Activated T-cell treated with anti-CD3 and anti-CD28 coated beads for 1 hour (primary cell): ENCODE measurements at places on chromosomes 1 and 21.
A peak's percentile ranks its signal among the peaks of the same experiment; 100 is the strongest.

GRCh38 chr1:47469910-47470309, 32.1 kb downstream of the FOXD2 start:
- DNase-seq, result no peak

GRCh38 chr21:24895885-24896734, 711.2 kb downstream of the MRPL39 start:
- DNase-seq, result no peak

- no peak for DNase-seq
These were observed 9.8 kb downstream of the RSBN1 start for GRCh38 chr1:113802367-113803007.

- DNase-seq, result no peak
These were observed 1.8 kb downstream of the RER1 start for GRCh38 chr1:2393471-2393877.

DNA sequence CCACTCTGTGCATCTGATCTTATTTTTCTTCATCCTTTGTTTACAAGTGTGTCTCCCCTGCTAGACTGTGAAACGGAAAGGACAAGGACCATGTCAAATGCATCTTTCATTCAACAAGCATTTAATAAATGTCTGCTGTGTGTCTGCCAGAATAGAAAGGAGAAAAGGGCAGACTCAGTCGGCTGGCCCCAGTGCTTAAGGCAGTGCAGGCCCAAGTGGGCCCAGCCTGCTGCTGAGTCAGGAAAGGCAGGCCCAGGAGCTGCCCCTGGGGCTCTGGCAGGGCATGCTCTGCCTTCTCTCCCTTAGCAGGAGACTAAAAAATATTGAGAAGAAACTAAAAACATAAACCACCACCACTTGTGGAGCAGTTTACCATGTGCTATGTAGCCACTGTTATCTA, 38.1 kb downstream of the PLEKHA6 start:
- no peak for DNase-seq

DNA sequence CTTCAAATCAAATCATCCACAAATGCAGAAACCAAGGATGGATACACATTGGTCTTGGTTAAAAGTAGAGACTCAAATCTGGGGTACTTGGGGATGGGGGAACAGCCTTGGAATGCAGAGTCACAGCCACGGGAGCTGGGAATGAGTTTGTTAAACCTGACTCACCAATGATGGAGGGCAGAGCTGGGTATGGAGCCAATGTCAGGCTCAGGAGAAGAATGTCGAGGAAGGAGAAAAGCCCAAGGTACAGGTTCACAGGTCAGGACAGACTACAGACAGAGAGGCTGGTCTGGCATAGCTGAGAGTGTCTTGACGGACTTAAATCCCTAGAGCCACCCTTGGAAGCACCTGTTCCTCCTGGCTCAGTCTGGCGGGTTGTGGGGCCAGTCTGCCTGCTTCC, 237.6 kb downstream of the NTNG1 start:
- DNase-seq, result no peak

- DNase-seq, result peak; percentile 31
These were observed 21.8 kb downstream of the EXOC8 start for GRCh38 chr1:231315887-231316286.

DNA sequence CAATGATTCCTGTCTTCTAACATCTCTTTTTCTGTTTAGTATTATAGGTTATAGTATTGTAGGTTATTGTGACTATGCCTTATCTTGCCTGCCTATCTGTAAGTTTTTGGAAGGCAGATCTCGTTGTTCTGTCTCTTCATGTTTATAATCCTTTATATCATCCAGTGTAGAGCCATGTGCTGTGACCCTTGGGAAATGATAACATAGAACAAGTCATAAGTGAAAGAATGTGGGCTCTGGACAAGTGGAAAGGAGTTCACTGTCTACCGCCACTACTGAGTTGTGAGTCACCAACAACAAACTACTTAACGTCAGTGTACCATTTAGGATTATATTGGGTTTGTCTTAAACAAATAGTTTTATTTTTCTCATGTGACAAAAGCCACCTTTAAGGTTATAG, 139.3 kb downstream of the LYPLAL1 start:
- DNase-seq, result no peak

DNA sequence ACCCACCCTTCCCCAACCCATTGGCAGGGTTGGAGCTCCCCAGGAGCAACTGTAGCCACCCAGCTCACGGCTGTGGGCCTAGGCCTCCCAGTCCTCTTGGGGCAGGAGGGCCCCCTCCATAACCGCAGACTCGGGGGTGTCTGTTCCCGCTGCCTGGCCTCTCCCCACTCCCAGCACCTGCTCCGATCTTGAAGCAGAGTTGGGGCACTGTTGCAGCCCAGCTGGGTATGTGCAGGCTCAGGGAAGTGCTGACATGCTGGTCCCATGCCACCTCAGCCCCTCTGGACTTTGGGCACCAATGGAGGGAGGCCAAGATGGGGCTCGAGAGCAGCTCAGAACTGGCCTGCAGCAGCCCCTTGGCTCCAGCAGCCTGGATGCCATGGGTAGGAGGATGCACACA, 54.8 kb upstream of the KRTAP11-1 start:
- no peak for DNase-seq

- DNase-seq, result no peak
These were observed 21.1 kb upstream of the LAMC2 start for GRCh38 chr1:183164963-183165362.

DNA sequence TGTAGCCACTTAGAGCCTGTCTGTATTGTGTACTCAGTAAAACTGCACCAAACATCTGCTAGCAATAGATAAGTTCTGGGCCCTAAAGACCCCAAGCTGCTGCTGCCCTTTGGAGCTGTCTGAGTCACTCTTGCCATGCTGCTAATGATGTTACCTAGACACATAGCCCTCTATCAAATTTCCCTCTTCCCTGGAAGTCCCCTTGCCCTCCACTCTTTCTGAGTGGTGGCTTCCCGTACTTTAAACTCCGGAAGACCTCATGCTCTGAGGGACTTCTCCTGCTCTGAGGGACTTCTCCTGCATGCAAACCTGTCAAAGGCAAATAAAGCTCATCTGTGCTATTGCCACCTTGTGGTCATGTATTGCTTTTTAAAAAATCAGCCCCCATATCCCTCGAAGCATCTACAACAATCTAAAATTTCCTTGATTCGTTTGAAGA, 34.0 kb downstream of the FH start:
- no peak for DNase-seq

DNA sequence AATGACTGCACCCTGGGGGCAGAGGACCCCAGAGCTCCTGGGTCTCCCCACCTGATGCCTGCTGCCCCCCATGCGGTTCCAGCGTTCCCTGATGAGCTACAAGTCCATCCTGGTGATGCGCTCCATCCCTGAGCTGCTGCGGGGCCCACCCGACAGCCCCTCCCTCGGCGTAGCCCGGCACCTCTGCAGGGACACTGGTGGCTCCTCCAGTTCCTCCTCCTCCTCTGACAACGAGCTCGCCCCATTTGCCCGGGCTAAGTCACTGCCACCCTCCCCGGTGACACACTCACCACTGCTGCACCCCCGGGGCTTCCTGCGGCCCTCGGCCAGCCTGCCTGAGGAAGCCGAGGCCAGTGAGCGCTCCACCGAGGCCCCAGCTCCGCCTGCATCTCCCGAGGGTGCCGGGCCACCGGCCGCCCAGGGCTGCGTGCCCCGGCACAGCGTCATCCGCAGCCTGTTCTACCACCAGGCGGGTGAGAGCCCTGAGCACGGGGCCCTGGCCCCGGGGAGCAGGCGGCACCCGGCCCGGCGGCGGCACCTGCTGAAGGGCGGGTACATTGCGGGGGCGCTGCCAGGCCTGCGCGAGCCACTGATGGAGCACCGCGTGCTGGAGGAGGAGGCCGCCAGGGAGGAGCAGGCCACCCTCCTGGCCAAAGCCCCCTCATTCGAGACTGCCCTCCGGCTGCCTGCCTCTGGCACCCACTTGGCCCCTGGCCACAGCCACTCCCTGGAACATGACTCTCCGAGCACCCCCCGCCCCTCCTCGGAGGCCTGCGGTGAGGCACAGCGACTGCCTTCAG, 35.5 kb downstream of the TRIM11 start:
- DNase-seq, result no peak

DNA sequence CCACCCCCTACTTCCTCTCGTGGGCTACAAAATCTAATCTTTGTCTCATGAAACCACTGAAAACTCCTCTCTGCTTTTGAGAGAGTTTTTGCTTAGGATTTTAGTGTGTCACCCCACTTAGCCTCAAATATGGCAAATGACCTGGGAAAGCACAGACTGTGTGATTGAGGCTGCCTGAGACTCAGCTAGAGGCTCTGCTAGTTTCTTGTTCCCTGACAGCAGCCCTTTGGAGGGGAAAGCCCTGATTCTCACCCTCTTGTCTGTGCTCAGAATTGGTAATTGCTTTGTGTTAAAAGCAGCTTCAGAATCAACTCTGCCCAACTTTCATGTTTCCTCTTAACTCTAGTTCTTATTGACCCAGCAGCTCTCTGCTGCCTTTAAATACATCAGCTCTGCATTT, 85.6 kb upstream of the ZP4 start:
- no peak for DNase-seq

DNA sequence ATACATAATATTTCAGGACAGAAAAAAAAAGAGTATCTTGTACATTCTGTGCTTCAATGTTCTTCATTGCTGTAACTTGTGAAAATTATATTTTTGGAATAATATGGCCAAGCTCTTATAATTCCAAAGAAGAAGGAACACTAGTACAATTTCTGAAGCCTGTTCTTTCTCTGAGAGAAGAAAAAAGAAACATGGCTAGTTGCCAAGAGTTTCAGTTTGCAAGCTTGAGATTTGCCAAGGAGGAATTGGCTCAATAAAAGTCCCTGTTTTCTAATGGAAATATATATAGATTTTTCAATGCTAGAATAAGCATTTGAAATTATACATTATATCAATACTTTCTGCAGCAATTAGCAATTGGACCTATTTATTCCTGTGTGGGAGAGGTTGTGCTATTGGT, 285.2 kb upstream of the NEGR1 start:
- no peak for DNase-seq

GRCh38 chr21:37294679-37295078, 27.5 kb upstream of the VPS26C start:
- no peak for DNase-seq

DNA sequence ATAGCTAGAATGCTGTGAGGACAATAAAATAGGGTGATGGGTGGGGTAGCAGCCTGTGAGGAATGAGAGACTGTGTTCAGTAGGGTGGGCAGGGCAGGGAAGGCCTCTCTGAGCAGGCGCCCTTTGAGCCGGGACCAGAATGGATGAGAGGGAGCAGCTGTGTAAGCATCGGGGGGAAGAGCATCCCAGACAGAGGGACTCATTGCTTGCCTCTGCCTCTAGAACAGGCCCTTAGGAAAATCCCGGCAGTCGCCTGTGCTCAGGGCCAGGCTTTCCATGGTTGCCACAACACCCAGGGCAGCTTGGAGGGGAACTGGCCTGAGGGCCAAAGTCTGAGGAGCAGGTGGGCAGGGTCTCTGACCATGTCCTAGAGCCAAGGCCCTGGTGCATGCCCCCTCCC, 774 bp downstream of the SLC2A7 start:
- no peak for DNase-seq

DNA sequence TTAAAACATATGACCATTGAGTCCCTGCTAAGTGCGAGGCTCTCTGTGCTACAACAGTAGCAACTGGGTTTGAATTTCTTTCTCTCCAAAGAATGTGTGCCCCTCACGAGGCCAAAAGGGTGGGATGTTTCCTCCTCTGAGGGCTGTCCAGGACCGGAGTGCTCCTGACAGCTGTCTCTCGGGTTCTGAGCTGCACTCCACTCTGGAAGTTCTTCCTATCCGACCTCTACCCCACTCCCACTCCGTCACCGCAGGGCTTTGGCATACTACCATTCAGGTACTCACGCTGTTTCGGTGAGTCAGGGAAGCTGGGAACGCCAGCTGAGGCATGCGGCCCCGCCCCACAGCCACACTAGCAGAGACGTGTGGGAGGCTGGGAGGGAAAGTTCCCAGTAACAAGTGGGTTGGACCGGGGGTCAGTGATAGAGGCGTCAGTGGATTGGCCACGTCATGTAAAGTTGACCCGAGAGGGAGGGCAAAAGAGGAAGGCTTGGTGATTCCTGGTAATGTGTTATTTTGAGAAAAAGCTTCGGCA, 705 bp upstream of the SLC50A1 start:
- peak; percentile 14 for DNase-seq

GRCh38 chr1:19552291-19553010, 67.1 kb upstream of the CAPZB start:
- no peak for DNase-seq

GRCh38 chr1:15100121-15100879, 53.2 kb upstream of the TMEM51 start:
- DNase-seq, result peak; percentile 27

- DNase-seq, result no peak
These were observed 33.0 kb downstream of the USP48 start for GRCh38 chr1:21749859-21750468.

- no peak for DNase-seq
These were observed 15.3 kb downstream of the CASZ1 start for GRCh38 chr1:10781137-10781536.

DNA sequence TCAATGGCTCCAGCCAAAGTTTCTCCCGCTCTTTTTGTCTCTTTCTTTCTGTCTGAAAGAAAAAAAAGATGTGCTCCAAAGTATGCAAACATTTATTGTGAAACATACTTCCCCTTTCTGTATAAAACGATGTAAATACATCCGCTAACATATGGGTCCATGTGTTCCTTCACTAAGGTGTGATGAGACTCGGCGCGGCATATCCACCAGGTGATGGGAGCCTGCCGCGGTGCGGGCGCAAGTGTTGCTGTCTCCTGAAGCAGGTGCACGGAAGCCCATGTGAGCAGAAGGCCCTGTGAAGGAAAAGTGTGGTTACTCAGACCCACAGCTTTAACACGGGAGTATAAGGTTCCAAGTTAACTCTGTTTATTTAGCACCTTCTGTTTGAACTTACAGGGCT, 466.6 kb upstream of the C1orf87 start:
- DNase-seq, result no peak

GRCh38 chr1:180586671-180587155, 27.9 kb downstream of the OVAAL start:
- DNase-seq, result no peak

- DNase-seq, result no peak
These were observed 36.3 kb upstream of the C1orf21 start for GRCh38 chr1:184350573-184350972.

DNA sequence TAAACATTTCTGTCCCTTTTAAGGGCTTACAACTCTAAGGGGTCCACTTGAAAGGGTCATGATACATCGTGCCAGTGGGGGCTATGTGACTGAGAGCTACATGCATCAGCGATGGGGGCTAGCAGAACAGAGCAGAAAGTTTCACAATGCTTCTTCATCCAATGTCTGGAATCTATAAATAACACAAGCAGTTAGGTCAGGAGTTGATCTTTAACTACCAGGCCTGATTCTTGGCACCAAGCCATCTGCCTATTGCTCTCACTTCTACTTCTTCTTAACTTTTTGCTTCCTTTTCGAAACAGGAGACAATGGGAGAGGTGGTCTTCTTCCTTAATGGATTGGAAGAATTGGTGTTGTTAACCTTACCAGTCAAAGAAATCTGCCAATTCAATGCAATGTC, 410.0 kb downstream of the TGFB2 start:
- no peak for DNase-seq

- DNase-seq, result no peak
These were observed 4.4 kb upstream of the PRRX1 start for GRCh38 chr1:170659399-170660035.

- no peak for DNase-seq
These were observed 147.9 kb downstream of the EDEM3 start for GRCh38 chr1:184606786-184607185.

GRCh38 chr1:210464519-210465039, 135.9 kb downstream of the HHAT start:
- no peak for DNase-seq

GRCh38 chr1:109626682-109627408, 7.2 kb downstream of the AMPD2 start:
- DNase-seq, result no peak
